Endothelial cell of coronary artery (primary cell): ENCODE measurements at places on chromosomes 1 and 21. TPM values are rescaled to one million over a fixed set of nuclear protein-coding genes. Genes with fewer than 3 reads are reported as not detected.

Gene SPATA21
- total RNA-seq, result not detected in 2 replicates

Gene SLC45A1
- 0.54 and 1.5 TPM in 2 replicates for total RNA-seq

Gene ZSWIM5
- total RNA-seq, result 0.54 and 0.56 TPM in 2 replicates

Gene IVL
- not detected in 2 replicates for total RNA-seq
